KG1 (cell line): ENCODE measurements at places on chromosomes 6 and 20.

DNA sequence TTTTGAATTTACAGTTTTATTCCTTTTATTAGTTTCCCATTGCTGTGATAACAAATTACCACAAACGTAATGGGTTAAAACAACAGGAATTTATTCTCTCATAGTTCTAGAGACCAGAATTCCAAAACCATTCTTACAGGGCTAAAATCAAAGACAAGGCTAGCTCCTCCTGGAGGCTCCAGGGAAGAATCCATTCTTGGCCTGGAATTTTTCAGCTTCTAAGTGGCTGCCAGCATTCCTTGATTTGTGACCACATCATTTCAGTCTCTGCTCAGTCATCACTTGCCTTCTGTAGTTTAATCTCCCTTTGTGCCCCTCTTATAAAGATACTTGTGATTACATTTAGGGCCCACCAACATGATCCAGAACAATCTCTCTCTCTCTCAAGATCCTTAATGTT is 897 bp upstream of the SEL1L2 start:
- no peak for DNase-seq

GRCh38 chr6:20340068-20340848 is 61.4 kb upstream of the E2F3 start:
- no peak for DNase-seq

- no peak for DNase-seq
Measured at GRCh38 chr6:42271834-42272805, 54.5 kb upstream of the MRPS10 start.

DNA sequence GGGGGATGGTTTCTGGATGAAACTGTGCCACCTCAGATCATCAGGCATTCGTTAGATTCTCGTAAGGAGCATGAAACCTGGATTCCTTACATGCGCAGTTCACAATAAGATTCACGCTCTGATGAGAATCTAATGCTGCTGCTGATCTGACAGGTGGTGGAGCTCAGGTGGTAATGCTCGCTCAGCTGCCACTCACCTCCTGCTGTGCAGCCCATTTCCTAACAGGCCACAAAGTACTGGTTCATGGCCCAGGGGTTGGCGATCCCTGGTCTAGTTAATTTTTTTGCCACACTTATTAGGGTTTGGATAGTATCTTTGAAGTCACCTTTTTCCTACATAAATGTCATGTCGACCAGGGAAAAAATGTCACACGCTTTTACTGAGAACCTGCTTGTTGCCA is 96.8 kb upstream of the MLIP start:
- DNase-seq = no peak

- DNase-seq = no peak
Measured at GRCh38 chr20:44204156-44204831, 6.3 kb downstream of the OSER1 start.

DNA sequence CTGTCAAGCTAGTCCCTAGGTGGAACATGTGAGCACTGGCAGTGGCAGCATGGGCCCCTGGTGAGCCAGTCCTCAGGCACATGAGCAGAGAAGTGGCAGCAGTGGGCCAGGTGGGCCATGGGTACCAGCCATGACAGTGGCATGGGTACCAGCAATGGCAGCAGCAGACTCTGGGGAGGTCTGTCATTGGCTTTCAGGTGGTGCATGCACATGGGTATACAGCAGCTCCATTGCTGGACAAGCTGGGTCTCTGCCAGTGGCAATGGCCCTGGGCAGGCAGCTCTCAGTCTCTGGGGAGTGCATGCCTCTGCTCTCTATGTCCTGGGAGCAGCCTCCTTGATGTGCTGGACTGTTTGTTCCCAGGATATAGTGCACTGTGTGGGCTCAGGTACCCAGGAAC is 65.3 kb downstream of the KAT14 start:
- no peak for DNase-seq

GRCh38 chr6:82033631-82034211 is 213.8 kb downstream of the IBTK start:
- no peak for DNase-seq

- no peak for DNase-seq
Measured at GRCh38 chr6:158255989-158256601, 56.2 kb upstream of the TULP4 start.

DNA sequence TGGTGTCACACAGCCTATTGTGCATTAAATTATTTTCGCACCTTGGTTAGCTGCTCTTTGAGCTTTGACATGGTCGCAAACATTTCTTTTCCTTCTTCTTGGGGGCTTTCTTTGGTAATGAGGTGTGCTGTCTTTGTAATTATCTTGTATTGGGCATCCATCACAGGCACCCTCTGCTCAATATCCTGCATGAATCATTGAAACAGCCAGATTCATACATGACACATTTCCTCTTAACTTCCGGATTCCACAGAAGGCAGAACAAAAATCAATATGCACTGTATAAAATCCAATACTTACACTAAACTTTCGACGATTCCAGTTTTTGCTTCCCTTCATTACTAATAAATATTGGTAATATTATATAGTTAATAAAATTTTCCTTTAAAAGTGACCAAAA is 175.6 kb downstream of the SYNE1 start:
- DNase-seq = no peak

GRCh38 chr6:39453241-39453640 is 130.7 kb upstream of the KCNK16 start:
- no peak for DNase-seq

DNA sequence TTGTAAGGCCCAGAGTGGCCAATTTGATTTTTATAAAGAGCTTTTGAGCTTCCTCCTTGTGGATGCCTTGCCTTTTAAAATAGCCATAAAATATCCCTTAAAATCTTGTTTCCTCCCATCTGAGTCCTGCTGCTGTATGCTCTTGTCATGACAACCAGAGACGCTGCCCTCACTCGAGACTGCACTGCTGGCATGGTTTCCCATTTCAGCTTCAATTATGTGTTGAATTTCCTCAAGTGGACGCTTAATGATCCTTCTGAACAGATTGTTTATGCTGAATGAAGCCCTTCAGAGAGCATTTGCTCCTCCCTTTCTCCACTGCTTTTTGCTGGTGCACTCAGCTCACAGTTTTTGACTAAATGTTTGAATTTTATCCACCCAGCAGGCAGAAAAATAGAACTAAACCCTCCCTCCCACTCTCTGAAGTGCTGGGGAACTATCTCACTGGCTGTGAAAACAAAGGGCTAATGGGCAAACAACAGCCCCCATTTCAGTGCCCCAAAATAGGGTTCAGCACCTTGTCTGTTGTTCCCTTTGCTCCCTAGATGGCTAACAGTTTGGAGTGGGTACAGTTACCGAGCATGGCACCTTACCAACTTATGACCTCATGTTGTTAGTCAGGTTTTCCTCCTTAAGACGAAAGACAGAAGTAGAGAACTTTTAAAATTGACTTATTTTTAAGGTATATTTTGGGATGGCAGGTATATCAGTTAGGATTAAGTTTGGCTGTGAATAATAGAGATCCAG is 45.5 kb upstream of the RNF8 start:
- no peak for DNase-seq

- DNase-seq = no peak
Measured at GRCh38 chr6:125979101-125979500, 7.2 kb upstream of the TRMT11 start.
